GM04504 (cell line): ENCODE measurements at places on chromosomes 6 and 20.

DNA sequence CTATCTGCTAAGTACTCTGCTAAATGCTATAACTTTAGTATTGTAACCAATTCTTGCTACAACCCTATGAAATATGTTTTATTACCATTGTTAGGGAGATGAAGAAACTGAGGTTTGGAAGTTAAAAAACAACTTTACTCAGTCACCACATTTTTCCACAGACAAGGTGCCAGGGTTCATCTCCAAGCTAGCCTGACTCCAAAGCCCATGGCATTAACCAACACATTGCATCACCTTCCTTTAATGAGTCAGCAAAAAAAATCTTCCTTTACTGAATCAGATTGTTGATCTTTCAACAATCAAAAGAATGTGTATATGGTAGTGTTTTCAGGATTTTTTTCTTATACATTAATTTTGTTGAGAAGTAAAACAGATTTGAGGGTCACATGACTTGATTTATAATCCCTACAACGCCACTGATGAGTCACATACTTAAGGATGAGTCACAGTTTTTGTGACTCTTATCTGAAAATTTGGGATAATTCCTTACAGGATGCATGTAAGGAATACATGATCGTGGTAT, 41.5 kb downstream of the MAN1A1 start:
- DNase-seq, result peak; percentile 51

- DNase-seq, result peak; percentile 18
Measured at GRCh38 chr6:13538084-13538483, 36.3 kb upstream of the SIRT5 start.

- DNase-seq, result no peak
Measured at GRCh38 chr6:127272576-127272975, 5.9 kb downstream of the RNF146 start.

DNA sequence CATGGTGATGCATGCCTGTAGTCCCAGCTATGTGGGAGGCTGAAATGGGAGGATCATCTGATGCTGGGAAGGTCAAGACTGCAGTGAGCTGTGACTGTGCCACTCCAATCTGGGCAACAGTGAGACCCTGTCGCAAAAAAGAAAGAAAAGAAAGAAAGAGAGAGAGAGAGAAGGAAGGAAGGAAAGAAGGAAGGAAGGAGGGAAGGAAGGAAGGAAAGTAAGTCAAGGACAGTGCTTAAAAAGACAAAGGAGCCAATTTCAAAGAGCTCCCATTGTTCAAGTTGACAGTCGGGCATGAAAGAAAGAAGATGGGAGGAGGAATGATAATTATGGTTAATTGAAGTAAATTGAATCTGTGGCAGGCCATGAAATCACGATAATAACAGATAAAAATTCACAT, 16.2 kb downstream of the C6orf15 start:
- no peak for DNase-seq

GRCh38 chr6:30672445-30673253, at the start of gene DHX16:
DHX16 (minus strand) TSS chr6:30673006; CDS start chr6:30672841, 165 bp downstream.
- DNase-seq, result peak; percentile 98

DNA sequence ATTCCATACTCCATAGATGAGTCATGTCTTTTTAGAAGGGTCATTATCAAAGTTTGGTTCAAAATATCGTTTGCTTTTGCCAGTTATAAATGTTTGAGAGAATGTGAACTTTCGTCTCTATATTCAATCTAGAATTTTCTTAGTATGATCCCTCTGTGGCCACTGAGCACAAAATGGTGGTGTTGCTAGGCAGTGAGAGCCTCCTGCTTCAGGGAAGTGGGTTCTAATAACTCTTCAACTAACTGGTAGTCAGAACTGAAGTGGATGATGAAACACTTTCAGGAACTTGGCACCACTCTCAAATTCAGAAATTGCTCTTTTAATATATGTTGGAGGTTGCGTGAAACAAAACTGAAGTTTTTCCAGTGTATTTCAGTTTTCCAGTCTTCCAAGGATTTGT, 125.0 kb upstream of the DOK5 start:
- DNase-seq, result no peak

DNA sequence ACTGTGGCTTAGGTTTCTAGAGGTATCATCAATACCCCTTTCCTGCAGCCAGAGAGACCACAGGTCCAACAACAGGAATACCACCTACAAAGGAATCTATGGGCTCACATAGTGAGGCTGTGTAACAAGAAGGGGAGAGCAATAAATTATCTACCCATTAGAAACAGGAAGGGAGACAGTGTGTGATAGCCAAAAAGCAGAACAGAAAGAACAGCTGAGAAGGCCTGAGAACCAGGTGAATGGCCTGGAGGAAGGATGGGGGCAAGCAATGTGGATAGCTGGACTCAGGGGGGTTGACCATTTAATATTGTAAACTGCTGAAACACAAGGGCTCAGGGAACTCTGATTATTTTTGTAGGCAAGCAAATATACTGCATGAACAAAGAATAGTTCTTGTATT, 628.2 kb downstream of the COL12A1 start:
- no peak for DNase-seq

DNA sequence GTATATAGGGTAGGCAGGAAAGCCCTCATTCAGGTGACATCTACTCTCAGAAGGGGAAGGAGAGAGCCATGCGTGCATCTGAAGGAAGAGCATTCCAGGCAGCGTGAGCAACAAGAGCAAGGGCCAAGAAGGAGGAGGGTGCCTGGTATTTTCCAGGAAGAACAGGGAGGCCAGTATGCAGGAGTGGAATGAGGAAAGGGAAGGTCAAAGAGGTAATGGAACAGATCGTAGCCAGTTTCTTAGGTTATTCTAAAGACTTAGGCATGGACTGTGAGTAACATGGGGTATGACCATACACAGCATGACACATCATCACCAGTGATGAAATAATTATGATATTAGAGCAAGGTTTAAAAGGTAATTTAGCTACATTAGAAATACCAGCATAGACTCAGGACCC, 24.1 kb downstream of the ALDH8A1 start:
- no peak for DNase-seq

DNA sequence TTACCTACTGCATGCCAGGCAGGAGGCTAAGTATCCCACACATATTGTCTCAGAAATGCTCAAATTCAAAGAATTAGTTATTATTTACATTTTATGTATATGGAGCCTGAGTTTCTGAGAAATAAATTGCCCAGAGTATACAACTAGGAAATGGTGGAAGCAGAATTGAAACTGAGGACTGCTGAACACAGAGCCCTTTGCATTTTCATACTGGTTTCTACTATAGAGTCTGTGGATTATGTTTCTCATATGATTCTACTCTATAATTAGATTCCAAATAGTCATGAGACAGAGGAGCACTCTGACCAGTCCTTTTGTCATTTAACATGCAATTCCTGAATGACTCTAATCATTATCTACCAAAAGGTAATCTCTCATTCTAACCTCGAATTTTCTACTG, 254.3 kb downstream of the LMBRD1 start:
- DNase-seq, result no peak
